SW 1271 (cell line): ENCODE measurements at places on chromosomes 16 and 17.
A peak's percentile ranks its signal among the peaks of the same experiment; 100 is the strongest.

GRCh38 chr17:78496311-78496710 is 80.9 kb downstream of the DNAH17 start:
- no peak for DNase-seq

GRCh38 chr17:44122816-44123355 is 555 bp downstream of the HDAC5 start:
- DNase-seq = no peak

- no peak for DNase-seq
Measured at GRCh38 chr17:33164169-33164881, 128.8 kb downstream of the ASIC2 start.

GRCh38 chr16:78242239-78242630 is 142.8 kb downstream of the WWOX start:
- DNase-seq = no peak

- no peak for DNase-seq
Measured at GRCh38 chr16:30694926-30695693, 3.9 kb upstream of the SRCAP start.

DNA sequence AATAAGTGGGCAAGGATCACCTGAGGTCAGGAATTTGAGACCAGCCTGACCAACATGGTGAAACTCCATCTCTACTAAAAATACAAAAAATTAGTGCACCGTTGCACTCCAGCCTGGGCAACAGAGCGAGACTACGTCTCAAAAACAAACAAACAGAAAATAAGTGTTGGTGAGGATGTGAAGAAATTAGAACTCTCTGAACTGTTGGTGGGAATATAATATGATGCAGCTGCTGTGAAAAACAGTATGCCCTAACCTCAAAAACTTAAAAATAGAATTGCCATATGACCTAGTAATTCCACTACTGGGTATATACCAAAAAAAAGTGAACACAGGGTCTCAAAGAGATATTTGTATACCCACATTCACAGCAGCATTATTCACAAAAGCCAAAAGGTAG is 26.1 kb downstream of the GLG1 start:
- DNase-seq = no peak

DNA sequence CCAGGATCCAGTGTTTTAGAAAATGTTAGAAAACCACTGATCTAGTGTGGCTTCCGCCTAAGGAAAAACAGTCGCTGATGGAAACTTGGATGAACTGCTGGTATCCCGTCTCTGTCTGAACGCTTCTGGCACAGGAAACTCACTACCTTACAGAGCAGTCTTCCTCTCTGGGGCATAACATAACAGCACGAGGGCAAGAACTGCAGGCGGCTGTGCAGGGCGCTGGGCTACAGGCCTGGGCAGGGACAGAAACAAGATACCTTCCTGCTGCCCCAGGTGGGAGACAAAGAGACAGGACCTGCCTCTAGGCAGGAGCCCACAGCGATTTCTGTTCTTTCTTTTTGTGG is 10.5 kb downstream of the MXRA7 start:
- DNase-seq = no peak

DNA sequence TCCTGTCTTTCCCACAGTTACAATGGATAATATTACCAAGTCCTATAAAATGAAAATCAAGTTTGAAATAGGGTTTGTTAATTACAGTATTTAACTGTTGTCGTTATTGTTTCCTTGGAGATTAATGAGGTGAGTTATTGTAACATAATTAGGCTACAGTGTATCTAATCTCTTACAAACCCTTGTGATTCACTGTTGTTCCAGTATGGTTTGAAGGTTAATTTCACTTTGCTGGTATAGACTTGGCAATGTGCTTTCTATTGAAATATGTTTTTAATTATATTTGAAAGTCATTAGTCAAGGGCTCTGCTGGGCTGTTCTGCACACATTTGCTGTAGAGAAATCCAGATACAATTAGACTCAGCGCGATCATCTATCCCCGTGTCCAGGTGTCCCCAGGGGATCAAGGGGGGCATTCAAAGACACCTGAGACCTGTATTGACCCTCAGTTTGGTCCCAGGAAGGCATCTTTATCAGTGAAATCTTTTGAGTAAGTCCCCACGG is 624.6 kb upstream of the EEF2KMT start:
- no peak for DNase-seq

GRCh38 chr17:63279498-63280230 is 166.4 kb downstream of the CYB561 start:
- no peak for DNase-seq

DNA sequence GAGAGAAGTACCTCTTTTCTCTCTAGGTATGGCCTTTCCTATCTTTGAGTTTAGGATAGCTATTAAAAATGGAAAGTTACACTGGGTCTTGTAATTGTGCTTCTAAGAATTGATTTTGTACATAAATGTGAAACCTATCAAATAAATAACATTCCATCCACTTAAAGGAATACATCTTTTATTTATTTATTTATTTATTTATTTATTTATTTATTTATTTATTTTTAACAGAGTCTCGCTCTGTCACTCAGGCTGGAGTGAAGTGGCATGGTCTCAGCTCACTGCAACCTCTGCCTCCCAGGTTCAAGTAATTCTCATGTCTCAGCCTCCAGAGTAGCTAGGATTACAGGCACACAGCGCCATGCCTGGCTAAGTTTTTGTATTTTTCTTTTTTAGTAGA is 1114.0 kb upstream of the EEF2KMT start:
- DNase-seq = no peak

DNA sequence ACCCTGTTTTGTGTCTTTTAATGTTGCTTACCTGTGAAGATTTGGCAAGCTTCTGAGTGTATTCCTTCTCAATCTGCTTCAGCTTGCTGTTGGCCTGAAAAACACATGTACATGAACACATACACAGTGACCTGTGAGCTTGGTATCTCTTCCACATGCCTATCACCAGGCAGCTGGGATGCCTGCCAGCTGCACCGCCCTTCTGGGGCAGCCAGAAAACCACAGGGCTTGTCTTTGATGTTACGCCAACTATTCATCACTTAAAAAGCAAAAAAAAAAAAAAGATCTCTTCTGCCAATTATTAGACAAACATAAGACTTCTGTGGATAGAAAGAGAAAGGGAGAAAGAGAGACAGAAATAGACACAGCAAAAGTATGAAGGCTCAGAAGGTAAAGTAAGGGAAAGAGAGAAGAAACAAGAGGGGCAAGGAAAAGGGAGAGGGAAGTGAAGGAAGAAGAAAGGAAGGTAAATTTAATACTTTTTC is 189.2 kb upstream of the AXIN2 start:
- DNase-seq = peak; percentile 68
